ENCODE measurements at places on chromosomes 7 and 10. TPM values are rescaled to one million over a fixed set of nuclear protein-coding genes. Genes with fewer than 3 reads are reported as not detected.

Gene EVX1
- total RNA-seq, result not detected

Gene C10orf53
- under 0.01 TPM for total RNA-seq

Gene PAX4
- not detected for total RNA-seq

Gene POMZP3
- total RNA-seq, result 5.4 TPM

DNA sequence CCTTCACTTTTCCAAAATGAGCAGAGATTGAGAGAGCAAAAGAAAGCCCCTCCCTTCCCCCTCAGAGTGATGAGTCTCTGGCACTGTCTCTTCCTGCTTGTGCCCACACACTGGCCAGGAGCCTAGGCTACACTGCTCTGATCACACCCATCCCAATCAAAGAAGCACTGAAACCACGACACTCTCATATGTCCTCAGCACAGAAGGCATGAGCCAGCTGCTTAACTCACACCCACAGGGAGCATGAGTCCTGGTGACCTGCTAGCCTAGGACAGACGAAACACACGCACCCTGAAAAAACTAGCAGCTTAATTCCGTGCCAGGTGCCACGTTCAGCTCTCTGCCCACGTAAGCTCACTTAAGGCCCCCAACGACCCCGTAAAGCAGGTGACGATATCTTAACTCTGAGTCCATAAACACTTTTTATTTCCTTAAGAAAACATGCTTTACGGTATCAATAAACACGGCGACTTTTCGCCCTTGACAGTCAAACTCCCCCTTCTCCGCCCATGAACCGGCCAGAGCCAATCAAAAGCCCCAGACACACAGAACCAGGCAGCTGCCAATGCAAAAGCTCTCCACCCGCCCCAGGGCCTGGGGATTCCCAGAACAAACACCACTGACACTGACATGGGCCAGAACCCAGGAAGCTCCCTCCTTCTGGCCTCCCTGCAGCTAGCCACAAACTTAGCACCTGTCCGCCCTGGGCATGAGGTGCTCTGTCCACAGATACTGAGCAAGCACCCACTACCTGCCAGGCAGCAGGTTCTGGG, 69.0 kb downstream of the TNRC18 start:
- DNase-seq, result no peak

DNA sequence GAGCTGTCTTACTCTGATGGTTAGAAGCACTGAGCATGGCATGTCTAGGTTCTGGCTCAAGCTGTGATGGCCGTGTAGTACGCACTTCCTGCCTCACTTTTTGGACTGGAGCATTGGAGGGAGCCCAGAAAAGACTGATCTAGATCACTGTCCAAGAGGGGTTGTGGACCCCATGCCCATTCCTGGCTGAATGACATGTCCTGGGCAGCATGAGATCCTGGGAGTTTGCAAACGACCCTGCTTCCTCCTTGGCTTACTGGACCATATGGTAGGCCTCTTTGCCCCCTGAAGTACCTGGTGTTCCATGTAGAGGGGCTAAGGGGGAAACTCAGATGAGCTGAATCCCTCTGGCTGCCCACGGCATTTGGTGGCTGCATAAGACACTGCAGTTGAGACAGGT, 36.7 kb downstream of the ARHGAP22 start:
- no peak for DNase-seq

DNA sequence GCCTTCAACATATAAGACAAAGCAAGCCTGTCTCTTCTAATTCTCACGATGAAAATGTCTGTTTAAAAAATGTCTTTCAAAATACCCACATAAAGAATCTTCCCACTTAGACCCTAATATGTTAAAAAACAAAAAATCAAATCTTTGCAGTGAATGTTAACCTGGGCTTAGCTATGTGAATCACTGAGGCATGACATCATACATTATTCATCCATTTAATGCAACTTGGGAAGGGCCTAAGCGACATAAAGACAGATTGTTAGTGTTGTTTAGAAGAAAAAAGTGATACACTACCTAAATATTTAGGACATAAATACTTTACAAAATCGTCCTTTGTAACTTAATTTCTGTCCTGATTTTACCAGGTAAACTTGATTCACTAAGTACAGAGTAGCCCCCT, 648.5 kb upstream of the NRP1 start:
- DNase-seq, result no peak
